Neural progenitor cell (in vitro differentiated cells): ENCODE measurements at places on chromosomes 1 and 21.
A peak's percentile ranks its signal among the peaks of the same experiment; 100 is the strongest.

- no peak overlapping the region for H3K4me3 ChIP-seq
- no peaks in the 10 kb centered on the region for H3K4me1 ChIP-seq
- H3K36me3 ChIP-seq = peaks cover 4% of the 10 kb centered on the region
Measured at GRCh38 chr1:173749137-173749536, 34.4 kb downstream of the KLHL20 start.

DNA sequence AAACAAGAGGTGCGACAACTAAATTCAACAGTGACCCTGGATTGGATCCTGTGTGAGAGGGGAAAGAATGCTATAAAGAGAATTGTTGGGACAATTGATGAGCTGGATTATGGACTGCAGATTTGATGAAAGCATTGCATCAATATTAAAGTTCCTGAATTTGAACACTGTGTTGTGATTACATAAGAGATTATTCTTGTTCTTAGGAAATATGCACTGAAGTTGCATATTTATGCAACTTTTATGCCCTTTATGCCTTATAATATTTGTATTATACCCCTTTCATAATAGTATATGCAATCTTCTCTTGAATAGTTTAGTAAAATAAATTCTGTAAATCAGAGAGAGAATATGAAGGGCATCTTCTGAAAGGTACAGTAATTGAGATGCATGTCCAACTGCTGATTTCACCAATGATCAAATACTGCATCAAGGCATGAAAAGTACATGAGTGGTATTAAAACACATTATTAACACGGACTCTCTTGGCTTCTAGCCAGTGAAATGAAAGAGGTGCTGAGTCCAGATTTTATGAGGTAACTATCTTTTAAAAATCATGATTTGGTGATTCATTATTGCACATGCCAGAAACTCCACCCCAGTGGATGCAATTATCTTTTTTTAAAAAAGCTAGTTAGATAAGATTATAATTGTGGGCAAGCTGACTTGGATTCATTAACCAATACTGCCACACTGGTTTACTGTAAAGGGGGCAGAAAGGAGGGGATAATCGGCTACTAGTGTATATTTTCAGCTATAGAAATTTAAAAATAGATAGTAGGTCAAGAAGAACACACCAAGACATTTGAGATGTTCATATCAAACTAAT is 19.9 kb upstream of the LPAR3 start:
- no peak overlapping the region for H3K4me3 ChIP-seq
- H3K36me3 ChIP-seq = no peaks in the 10 kb centered on the region

DNA sequence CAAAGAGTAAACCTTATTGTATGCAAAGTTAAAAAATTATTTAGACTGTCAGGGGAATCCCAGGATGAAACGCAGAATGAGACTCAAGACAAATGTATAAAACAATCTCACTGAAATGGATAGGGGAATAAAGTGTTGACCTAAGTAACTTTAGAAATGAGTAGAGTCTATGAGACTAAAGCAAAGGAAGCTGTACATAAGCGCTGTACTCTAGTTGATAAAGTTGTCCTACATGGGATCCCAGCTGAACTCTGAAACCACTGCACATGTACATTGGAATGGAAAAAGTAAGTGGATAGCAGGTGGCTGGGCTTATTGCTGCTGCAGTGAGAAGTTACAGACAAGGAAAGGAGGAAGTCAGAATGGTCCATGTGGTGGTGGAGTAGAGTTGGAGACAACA is 18.7 kb downstream of the MMEL1 start:
- H3K27ac ChIP-seq = no peak overlapping the region
- H3K27me3 ChIP-seq = peaks cover 20% of the 10 kb centered on the region

DNA sequence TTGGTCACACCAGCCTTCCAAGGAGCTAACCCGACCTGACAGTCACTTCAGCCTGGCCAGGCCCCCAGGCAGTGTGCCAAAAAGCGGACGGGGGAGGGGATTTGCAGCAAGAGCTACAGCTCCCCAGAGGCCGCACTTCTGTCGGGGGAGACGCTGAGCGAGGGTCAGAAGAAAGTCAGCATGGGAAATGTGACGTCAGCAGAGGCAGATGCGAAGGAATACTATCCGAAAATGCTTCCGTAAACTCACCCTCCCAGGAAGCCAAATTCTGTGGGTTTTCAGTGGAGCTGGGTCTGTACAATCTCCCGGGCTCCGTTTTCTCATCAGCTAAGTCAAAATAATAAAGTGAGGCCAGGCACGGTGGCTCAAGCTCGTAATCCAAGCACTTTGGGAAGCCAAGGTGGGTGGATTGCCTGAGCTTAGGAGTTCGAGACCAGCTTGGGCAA is 28.5 kb upstream of the ECE1 start:
- no peak overlapping the region for H3K27ac ChIP-seq
- H3K4me3 ChIP-seq = no peak overlapping the region
- peaks cover 64% of the 10 kb centered on the region for H3K4me1 ChIP-seq
- H3K36me3 ChIP-seq = no peaks in the 10 kb centered on the region
- no peaks in the 10 kb centered on the region for H3K27me3 ChIP-seq

GRCh38 chr1:155859881-155860871 is 809 bp downstream of the SYT11 start:
- DNase-seq = peak; percentile 53
- H3K36me3 ChIP-seq = no peaks in the 10 kb centered on the region
- no peak overlapping the region for H3K27ac ChIP-seq
- peaks cover 32% of the 10 kb centered on the region for H3K27me3 ChIP-seq

- H3K36me3 ChIP-seq = no peaks in the 10 kb centered on the region
- no peaks in the 10 kb centered on the region for H3K4me1 ChIP-seq
- no peak overlapping the region for H3K4me3 ChIP-seq
Measured at GRCh38 chr1:71087060-71087459, 6.2 kb upstream of the ZRANB2 start.

DNA sequence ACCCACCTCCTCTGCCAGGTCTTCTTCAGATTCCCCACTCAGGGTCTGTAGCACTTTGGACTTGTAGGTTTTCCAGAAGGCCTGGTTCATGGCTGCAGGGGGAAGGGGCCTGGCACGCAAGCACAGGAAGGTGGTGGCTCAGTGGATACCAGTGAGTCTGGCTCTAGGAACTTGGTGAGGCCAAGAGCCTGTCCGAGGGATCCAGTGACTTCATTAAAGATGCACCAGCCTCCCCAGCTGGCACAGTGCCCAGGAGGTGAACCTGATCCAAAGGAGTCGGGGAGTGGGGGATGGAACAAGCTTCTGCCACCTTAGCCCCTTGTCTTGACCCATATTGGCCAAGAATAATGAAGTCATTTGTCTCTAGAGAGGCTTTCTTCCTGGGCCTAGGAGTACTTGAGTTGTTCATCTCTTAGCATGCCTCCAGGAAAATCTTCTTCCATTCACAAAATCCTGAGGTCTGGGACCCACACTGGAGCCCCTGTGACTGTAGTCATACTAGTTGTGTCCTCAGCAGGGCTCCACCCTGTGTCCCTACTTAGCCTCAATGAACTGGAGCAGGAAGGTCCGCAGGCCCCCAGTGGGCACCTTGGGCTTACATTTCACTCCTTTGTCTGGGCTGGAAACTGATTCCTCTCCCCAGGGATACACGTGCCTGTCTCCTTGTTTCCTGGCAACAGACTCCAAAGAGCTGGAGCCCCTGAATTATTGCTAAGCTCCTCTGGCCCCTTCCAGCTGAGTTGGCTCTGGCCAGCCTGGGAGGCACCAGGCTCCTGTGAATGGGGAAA is at the start of gene C1orf232:
Gene C1orf232 (minus strand): TSS at position 554 of the 788 bp plus-strand sequence. CDS start 464 bp downstream, at position 90.
- no peaks in the 10 kb centered on the region for H3K36me3 ChIP-seq
- H3K27me3 ChIP-seq = peaks cover 16% of the 10 kb centered on the region
- DNase-seq = peak; percentile 81
- H3K27ac ChIP-seq = peak within 1 kb of the TSS; percentile 56
- peak within 1 kb of the TSS; percentile 77 for H3K4me3 ChIP-seq

- no peak overlapping the region for H3K4me3 ChIP-seq
- no peaks in the 10 kb centered on the region for H3K36me3 ChIP-seq
- DNase-seq = no peak
- no peaks in the 10 kb centered on the region for H3K27me3 ChIP-seq
- H3K4me1 ChIP-seq = peaks cover 4% of the 10 kb centered on the region
Measured at GRCh38 chr1:18398791-18399530, 81.8 kb upstream of the KLHDC7A start.

- DNase-seq = no peak
- H3K4me1 ChIP-seq = no peaks in the 10 kb centered on the region
- peaks cover 39% of the 10 kb centered on the region for H3K36me3 ChIP-seq
- no peak overlapping the region for H3K27ac ChIP-seq
- no peaks in the 10 kb centered on the region for H3K27me3 ChIP-seq
- H3K4me3 ChIP-seq = no peak overlapping the region
Measured at GRCh38 chr1:30968220-30968971, 59.8 kb upstream of the SDC3 start.

- H3K36me3 ChIP-seq = no peaks in the 10 kb centered on the region
- no peak overlapping the region for H3K27ac ChIP-seq
- DNase-seq = no peak
- H3K27me3 ChIP-seq = no peaks in the 10 kb centered on the region
- no peaks in the 10 kb centered on the region for H3K4me1 ChIP-seq
- H3K4me3 ChIP-seq = no peak overlapping the region
Measured at GRCh38 chr1:3292051-3292722, 162.3 kb upstream of the ARHGEF16 start.

DNA sequence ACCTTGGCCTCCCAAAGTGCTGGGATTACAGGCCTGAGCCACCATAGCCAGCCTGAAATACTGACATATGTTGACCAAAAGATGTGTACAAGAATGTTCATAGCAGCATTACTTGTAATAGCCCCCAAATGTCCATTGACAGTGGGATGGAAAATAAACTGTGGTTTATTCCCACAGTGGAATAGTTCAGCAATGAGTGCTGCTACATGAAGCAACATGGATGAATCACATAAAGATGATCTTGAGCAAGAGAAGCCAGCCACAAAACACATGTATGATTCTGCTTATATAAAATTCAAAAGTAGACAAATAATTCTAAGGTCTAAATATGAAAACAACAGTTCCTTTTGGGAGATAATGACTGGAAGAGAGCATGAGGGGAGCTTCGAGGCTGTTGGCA is 9.1 kb upstream of the CREG1 start:
- H3K4me1 ChIP-seq = no peaks in the 10 kb centered on the region
- DNase-seq = no peak
- no peak overlapping the region for H3K4me3 ChIP-seq
